Smooth muscle cell of trachea (primary cell): ENCODE measurements at places on chromosomes 3 and 15. TPM values are rescaled to one million over a fixed set of nuclear protein-coding genes. Genes with fewer than 3 reads are reported as not detected.

Gene APBA2
- total RNA-seq: 2.5 and 12.2 TPM in 2 replicates

Gene CCDC191
- total RNA-seq: 2.6 and 4.2 TPM in 2 replicates

Gene C15orf62
- total RNA-seq: 0.15 TPM in 1 of 2 replicates, not detected in the other

Gene WDR93
- not detected in 2 replicates for total RNA-seq

Gene CACNA1D
- 0.33 and 0.87 TPM in 2 replicates for total RNA-seq

Gene SI
- total RNA-seq: not detected in 2 replicates

Gene CHRM5
- under 0.01 and 0.15 TPM in 2 replicates for total RNA-seq

Gene ZNF770
- 30.7 and 32.9 TPM in 2 replicates for total RNA-seq

Gene ZMYND10
- 1.5 and 2.9 TPM in 2 replicates for total RNA-seq

Gene PARP15
- 0.17 and 0.87 TPM in 2 replicates for total RNA-seq

Gene ADAMTSL3
- 0.17 and 1.2 TPM in 2 replicates for total RNA-seq

Gene ZBED2
- not detected in 2 replicates for total RNA-seq

Gene IL17RC
- 57.6 and 58.9 TPM in 2 replicates for total RNA-seq

Gene NRROS
- 0.58 and 1.5 TPM in 2 replicates for total RNA-seq

Gene ELP6
- 22.3 and 31.7 TPM in 2 replicates for total RNA-seq

Gene CCR9
- not detected in 2 replicates for total RNA-seq

Gene CEP70
- total RNA-seq: 20.8 and 40.9 TPM in 2 replicates

Gene CAMK1
- total RNA-seq: 55.6 and 65.2 TPM in 2 replicates

Gene ZNF502
- total RNA-seq: 3.6 and 6.0 TPM in 2 replicates

Gene EDEM1
- total RNA-seq: 27.5 and 36.5 TPM in 2 replicates

Gene ERC2
- total RNA-seq: under 0.01 and 0.44 TPM in 2 replicates

Gene ZPLD1
- not detected in 2 replicates for total RNA-seq
